Activated T-cell treated with anti-CD3 and anti-CD28 coated beads, Interleukin-2, amount 50 U/mL, for 72 hours (primary cell): ENCODE measurements at places on chromosomes 16 and 17. TPM values are rescaled to one million over a fixed set of nuclear protein-coding genes. Genes with fewer than 3 reads are reported as not detected.
A peak's percentile ranks its signal among the peaks of the same experiment; 100 is the strongest.

The GCGR gene
- 0.17 TPM for total RNA-seq

GRCh38 chr17:43482103-43483012 lies 1.4 kb upstream of the DHX8 start:
- DNase-seq, result no peak

The HCRT gene
- total RNA-seq, result not detected

- no peak for DNase-seq
Measured at GRCh38 chr16:79929260-79929965, 328.9 kb upstream of the MAF start.

DNA sequence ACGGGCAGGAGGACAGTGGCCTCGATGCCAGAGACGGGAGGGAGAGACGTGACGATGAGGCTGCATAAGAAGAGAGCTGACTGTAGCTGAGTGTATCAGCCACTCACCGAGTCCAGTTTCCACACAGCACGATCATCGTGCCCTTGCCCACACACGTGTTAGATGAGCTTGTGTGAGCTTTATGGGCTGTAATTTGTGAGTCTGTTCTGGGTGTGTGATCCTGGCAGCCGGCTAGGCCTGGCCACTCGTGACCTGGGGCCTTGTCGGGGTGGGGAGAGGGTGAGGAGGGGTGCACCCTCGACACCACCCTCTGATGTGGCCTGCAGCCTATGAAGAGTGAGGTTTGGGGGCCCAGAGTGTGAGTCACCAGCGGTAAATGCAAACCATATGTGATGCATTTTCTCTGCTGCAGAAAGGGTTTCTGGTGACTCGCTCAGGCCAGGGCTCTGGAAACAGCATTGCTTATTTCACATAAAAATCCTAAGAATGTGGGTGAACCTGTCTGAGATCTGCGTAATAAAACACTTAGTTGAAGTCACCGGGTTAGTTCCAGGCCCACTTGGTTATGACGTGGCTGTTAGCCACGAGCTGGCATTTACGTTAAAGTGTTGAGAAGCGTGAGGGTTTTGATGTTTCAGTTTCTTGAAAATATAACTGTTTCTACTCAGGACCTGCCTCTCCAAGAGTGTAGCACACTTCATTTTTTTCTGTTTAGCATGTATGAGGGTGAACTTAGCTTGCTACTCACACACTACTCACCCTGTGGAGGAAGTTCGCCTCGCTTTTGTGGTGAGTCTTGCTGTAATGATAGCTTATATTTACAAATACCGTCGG lies 4.2 kb downstream of the METRNL start:
- peak; percentile 86 for DNase-seq

The DVL2 gene
- total RNA-seq, result 49.5 TPM

DNA sequence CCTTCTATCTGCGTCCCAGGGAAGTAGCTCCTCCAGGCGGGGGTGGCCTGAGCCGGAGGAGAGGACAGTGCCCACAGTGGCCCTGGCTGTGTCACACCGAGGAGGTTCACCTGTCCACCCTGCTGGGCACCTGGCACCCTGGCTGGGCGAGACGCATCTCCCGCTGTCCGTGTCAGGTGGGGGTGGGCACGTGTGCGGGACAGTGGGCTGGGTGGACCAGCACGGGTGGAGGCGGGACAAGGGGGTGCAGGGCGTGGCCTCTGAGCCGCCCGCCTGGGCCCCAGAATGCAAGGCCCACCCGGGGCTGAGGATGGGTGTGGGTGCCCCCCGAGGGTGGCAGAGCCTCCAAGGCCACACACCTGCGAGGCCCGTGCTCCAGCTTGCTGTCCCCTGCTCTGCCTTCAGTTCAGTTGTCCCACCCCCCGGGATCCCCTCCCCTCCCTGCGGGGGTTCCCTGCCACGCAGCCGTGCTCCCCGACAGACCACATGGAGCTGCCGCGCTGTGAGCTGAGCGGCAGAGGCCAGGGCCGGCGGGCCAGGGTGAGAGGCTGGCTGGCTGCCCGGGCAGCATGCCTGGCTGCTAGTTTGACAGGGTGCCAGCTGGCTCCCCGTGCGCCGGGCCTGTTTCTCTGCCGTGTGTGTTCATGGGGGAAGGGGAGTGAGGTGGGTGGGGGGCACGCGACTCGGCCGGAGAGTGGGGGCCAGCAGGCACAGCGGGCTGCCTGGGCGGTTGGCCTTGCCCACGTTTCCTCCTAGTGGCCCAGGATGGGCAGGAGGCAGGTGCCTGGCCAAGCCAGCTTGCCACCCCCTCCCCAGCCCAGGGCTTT lies 33.9 kb downstream of the BAHCC1 start:
- DNase-seq, result no peak

GRCh38 chr17:37759014-37759637 lies 14.3 kb upstream of the HNF1B start:
- DNase-seq, result no peak

- no peak for DNase-seq
Measured at GRCh38 chr16:87169509-87169995, 147.6 kb downstream of the C16orf95 start.

The MT1M gene
- not detected for total RNA-seq

GRCh38 chr17:43906951-43907424 lies 348 bp downstream of the MPP2 start:
- no peak for DNase-seq

DNA sequence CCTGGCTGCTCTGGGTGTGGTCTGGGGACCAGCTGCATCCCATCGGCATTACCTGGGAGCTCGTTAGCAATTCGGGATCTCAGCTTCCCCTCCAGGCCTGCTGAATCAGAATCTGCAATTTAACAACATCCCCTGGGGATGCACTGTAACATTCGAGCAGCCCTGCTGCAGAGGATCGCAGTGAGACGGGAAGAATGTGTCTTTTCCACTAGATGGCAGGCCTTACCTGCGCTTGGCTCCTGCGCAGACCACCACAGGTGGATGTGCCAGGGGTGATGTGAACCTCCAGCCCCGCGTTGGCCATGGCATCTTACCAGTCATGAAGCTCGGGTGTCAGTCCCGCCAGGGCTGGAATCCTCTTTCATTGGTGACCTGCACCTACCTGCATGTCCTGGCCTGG lies 209.9 kb downstream of the PRKCB start:
- no peak for DNase-seq

DNA sequence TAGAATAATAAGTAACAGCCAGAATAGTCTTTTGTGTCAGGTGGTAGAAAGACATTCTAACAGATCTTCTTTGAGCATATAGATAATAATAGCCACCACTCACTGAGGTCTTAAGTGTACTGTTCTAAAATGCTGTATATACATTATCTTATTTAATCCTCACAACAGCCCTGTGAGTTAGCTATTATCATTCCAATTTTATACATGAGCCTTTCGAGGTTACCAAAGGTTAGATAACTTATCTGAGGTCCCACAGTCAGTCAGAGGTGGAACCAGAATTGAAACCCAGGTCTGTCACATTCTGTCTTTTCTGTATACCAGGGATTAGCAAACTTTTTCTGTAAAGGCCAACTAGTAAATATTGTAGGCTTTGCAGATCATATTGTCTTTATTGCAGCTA lies 23.2 kb downstream of the REXO5 start:
- no peak for DNase-seq

- no peak for DNase-seq
Measured at GRCh38 chr17:79361221-79361734, 249.6 kb downstream of the RBFOX3 start.

The PSMC3IP gene
- 40.7 TPM for total RNA-seq

DNA sequence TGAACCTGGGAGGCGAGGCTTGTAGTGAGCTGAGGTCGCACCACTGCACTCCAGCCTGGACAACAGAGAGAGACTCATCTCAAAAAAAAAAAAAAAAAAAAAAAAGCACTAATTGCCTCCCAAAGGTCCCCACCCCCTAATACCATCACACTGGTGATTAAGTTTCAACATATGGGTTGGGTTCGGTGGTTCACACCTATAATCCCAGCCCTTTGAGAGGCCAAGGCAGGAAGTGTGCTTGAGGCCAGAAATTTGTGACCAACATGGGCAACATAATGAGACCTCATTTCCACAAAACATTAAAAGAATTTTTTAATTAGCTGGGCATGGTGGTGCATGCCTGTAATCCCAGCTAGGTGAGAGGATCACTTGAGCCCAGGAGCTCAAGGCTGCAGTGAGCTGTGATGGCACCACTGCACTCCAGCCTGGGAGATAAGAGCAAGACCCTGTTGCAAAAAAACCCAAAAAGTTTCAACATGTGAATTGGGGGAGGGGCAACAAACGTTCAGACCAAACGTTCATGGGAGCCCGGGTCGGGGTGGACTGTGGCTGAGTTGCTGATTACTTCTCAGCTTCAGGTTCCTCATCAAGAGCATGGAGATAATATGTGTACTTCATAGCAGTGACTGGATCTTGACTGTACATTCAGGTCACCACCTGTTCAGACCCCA lies 62.1 kb upstream of the NOL11 start:
- DNase-seq, result no peak

The UMOD gene
- not detected for total RNA-seq

- DNase-seq, result no peak
Measured at GRCh38 chr16:8474587-8474986, 115.7 kb downstream of the TMEM114 start.

The AATK gene
- total RNA-seq, result 0.81 TPM

The APOH gene
- not detected for total RNA-seq

- peak; percentile 31 for DNase-seq
Measured at GRCh38 chr16:11913425-11914079, 2.2 kb downstream of the GSPT1 start.

GRCh38 chr17:66724581-66725341 lies 110.2 kb upstream of the CACNG5 start:
- DNase-seq, result no peak

DNA sequence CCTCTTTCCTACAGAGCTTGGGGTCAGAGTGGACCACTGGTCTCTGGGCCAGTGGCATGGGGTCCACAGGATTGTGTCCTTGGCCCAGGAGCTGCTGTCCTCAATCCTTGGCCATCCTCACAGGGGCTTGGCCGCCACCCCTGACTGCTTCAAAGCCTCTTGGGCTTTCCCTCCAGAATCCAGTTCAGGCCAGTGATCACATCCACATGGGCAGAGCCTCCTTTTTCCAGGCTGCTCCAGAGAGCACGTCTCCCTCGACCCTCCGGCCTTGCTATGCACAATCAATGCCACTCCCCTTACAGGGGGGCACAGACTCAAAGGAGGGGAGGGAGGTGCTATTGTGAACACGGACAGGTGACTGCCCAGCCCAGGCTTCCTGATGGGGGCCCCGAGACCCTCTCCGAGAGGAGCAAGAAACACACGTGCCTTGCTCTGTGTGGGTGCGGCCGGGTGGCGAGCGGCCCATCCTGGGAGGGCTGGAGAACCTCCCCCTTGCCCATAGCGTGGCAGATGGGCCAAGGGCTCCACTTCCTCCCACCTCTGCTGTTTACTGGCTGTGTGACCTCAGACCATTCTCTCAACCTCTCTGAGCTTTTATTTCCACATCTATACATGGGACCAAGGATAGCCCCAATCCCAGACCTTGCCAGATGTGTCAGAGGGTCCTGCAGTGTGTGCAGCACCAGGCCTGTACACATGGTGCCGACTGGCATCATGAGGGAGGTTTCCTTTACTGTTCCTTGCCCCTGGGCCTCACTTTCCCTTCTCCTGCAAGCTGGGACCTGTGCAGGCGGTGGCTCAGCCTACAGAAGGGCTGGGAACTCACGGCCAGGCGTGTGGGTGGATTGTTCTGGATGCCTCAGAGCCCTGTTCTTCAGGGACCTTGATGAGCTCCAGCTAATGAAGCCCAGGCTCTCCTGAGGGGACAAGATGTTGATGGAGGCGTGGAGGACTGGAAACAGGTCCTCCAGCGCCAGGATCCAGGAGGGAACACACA lies 229.0 kb upstream of the GSE1 start:
- no peak for DNase-seq

DNA sequence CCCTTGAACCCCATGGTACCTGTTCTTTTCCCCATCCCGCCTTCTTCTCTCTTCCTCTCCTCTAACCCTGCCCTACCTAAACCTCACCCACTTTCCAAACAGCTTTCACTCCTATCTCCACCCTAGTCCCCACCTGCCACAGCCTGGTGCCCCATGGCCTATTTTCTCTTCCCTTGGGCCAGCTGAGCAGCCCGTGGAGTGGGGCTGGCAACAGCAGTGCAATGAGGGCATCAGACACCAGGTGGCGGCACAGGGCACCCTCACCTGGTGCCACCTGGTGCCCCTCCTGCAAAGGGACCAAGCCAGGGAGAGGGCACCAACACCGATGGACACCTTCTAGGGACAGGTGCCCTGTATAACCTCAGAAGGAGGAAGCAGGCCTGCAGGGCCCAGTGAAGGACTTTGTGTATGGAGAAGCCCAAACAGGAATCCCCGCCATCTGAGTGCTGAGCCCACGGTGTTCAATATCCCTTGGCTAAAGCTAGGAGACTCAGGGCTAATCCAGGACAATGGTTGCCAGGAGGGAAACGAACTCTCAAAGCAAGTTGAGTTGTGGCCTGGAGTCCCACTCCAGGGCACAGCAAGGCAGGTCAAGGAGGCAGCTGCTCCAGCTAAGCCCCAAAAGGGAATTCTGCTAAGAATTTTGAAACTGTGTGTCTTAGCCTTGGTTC lies 4.0 kb upstream of the ABCC3 start:
- peak; percentile 68 for DNase-seq

The CLDN7 gene
- 3.1 TPM for total RNA-seq

DNA sequence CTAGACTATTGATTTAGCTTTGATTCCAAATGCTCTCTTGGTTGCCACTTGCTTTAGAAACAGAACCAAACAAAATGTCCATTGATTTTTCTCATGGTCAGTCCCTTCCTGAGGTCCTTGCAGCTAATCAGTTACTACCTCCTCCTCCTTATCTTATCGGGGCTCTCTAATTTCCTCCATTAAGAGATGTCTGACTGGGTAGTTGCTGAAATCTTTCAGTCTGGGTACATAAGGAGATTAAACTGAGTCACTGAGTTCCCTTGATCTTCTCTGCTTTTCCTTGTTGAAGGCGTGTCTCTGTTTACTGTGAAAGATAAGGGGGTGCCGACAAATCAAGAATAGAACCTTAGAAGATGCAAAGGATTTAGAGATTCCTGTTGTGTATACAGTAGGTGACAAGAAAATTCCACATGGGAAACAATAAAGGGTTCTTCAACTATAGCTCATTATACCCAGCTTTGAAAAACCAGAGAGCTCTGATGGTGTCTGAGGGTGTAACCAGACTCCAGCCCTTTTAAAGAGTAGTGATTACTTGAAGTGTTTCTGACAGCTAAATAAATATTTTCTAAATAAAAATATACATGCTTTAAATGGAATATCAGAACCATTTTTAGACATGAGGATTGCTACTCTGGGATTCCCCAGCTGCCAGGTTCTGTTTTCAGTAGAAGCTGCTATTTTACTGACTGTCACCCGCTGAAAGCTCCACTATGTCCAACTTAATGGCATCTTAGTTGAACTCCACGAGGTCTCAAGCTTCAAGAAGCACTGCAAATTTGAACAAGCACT lies 791.3 kb upstream of the SOX9 start:
- DNase-seq, result no peak

DNA sequence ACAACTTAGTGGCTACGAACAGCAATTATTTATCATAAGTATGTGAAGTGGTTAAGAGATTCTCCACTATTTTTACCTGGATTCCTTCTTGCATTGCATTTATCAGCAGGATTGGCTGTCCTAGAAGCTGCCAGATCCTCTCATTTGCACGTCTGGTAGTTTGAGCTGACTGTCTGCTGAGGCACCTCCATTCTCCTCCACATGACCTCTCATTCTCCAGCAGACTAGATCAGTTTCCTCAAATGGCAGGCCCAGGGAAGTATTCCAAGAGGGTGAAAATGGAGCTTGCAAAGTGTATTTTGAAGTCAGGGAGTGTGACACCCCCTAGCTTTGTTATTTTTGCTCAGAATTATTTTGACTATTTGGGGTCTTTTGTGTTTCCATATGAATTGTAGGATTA lies 870.1 kb downstream of the CDH11 start:
- DNase-seq, result no peak

- no peak for DNase-seq
Measured at GRCh38 chr16:23499801-23500200, 10.5 kb downstream of the GGA2 start.
